ENCODE measurements at places on chromosomes 7 and 10. TPM values are rescaled to one million over a fixed set of nuclear protein-coding genes. Genes with fewer than 3 reads are reported as not detected.

The NUB1 gene
- 50.7 TPM for total RNA-seq

The WDFY4 gene
- total RNA-seq, result not detected

The USP6NL gene
- total RNA-seq, result 8.1 TPM

- no peak for DNase-seq
Measured at GRCh38 chr7:39952803-39953202, 2.7 kb downstream of the CDK13 start.

GRCh38 chr7:128231021-128231420, 10.1 kb upstream of the LEP start:
- DNase-seq, result no peak

DNA sequence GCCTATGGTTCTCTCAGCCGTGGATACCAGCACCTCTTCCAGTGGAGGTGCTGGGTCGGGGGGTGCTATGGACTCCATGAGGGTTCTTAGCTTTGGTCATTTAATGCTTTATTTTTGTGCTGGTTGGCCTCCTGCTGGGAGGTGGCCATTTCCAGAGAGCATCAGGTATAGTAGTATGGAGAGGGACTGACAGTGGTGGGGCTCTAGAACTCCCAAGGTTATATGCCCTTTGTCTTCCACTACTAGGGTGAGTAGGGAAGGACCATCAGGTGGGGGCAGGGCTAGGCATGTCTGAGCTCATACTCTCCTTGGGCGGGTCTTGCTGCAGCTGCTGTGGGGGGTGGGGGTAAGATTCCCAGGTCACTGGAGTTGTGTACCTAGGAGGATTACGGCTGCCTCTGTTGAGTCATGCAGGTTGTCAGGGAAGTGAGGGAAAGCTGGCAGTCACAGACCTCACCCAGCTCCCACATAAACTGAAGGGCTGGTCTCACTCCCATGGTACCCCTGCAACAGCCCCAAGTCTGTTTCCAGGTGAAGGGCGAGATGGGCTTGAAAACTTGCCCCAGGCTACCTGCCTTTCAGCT, 763.2 kb upstream of the LRRTM3 start:
- no peak for DNase-seq

Measured in SJSA1 (cell line).